ENCODE measurements at places on chromosomes 4 and X. TPM values are rescaled to one million over a fixed set of nuclear protein-coding genes. Genes with fewer than 3 reads are reported as not detected.

Gene TMPRSS11F
- not detected for total RNA-seq

Gene CCSER1
- 4.4 TPM for total RNA-seq

Gene SCD5
- 37.3 TPM for total RNA-seq

Gene IL1RAPL1
- 1.9 TPM for total RNA-seq

Gene VGLL1
- not detected for total RNA-seq

Gene OPN1MW
- not detected for total RNA-seq

Gene FAM9C
- total RNA-seq = not detected

Gene PNMA3
- total RNA-seq = not detected

Gene BEND2
- total RNA-seq = not detected

Gene RPS6KA6
- 0.19 TPM for total RNA-seq

Gene GPAT3
- total RNA-seq = 9.9 TPM

Gene JCHAIN
- not detected for total RNA-seq

Gene THAP6
- 3.5 TPM for total RNA-seq

Gene TXK
- total RNA-seq = 0.75 TPM

Gene HMGN5
- 1.2 TPM for total RNA-seq

Gene PPP4R3C
- not detected for total RNA-seq

Gene KLF8
- 0.09 TPM for total RNA-seq

Gene HGFAC
- not detected for total RNA-seq

Gene HS3ST1
- total RNA-seq = 0.56 TPM

Gene AKAP14
- total RNA-seq = not detected

Gene SPANXN4
- not detected for total RNA-seq

Gene ARMCX4
- 4.5 TPM for total RNA-seq

Gene MTMR8
- not detected for total RNA-seq

Gene NR3C2
- total RNA-seq = 3.2 TPM

Gene CYTL1
- total RNA-seq = 30.6 TPM

Gene PLAC1
- not detected for total RNA-seq

Gene ADH4
- total RNA-seq = not detected

Gene GRID2
- total RNA-seq = not detected

Gene CLTRN
- total RNA-seq = 0.09 TPM

Gene GLUD2
- 1.2 TPM for total RNA-seq

Gene GLOD5
- not detected for total RNA-seq

Gene FTHL17
- not detected for total RNA-seq

Gene TMEM35A
- 1.8 TPM for total RNA-seq

Gene CXorf65
- not detected for total RNA-seq

Gene ALG13
- 53.8 TPM for total RNA-seq

Gene CNKSR2
- total RNA-seq = not detected

Gene DGAT2L6
- not detected for total RNA-seq

Gene SHOX
- not detected for total RNA-seq

Gene CDX4
- not detected for total RNA-seq

Gene KIF4A
- total RNA-seq = 17.8 TPM

Gene ENPP6
- not detected for total RNA-seq

Gene CFI
- 9.5 TPM for total RNA-seq

Gene LUZP4
- not detected for total RNA-seq

Gene HTRA3
- 0.72 TPM for total RNA-seq

Gene LPAR4
- 0.09 TPM for total RNA-seq

Gene LAP3
- 143 TPM for total RNA-seq

Gene GPM6B
- total RNA-seq = 2.4 TPM

Gene FAM241A
- 9.7 TPM for total RNA-seq

Gene TRIM61
- total RNA-seq = 0.19 TPM

Gene SRD5A3
- total RNA-seq = 9.4 TPM

Gene EXOSC9
- 26.5 TPM for total RNA-seq

Gene PABPC1L2B
- total RNA-seq = not detected

Gene ZNF732
- 0.18 TPM for total RNA-seq

Gene CT45A5
- total RNA-seq = not detected

Gene VCX3A
- not detected for total RNA-seq

Gene L1CAM
- 0.09 TPM for total RNA-seq

Gene GPRIN3
- 3.2 TPM for total RNA-seq

All from endothelial cell of coronary artery (primary cell).